Stimulated activated CD4-positive, alpha-beta T cell treated with anti-CD3 and anti-CD28 coated beads, TNF-alpha, amount 100 ng/mL, for 48 hours (primary cell): ENCODE measurements at places on chromosomes 1 and 21.

GRCh38 chr1:82606546-82606945, 805.8 kb downstream of the ADGRL2 start:
- no peak for DNase-seq

DNA sequence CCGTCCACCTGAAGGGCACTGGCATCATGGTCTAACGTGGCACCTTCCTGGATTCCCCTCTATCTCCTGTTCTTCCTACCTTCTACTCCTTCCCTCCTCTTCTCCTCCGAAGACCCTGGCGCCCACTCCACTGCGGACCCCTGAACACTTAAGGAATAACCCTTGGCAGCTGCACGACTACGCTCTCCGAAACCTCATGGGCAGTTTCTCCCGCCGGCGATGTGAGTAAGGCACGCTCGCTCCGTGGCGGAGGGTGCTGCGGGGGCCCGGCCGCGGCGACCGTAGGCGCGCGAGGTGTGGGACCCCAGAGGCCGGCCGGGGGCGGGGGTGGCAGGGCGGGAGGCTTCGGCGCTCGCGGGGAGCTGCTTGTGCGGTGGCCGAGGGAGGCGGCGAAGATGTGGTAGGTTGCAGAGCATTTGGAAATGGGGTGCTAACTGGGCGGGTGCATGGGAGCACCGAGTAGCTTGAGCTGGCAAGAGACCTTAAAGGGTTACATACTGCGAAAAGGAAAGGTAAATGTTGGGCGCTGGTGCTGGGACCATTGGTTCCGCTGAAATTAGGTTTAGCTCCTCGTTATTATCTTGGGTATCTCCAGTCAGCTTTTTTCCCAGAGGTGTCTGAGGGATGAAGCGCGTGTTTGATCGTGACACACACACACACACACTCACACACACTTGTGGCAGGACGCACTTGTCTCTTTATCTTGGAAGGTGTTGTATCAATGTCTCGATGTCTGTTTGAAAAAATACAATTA, 876 bp downstream of the LRRC7 start:
- no peak for DNase-seq

DNA sequence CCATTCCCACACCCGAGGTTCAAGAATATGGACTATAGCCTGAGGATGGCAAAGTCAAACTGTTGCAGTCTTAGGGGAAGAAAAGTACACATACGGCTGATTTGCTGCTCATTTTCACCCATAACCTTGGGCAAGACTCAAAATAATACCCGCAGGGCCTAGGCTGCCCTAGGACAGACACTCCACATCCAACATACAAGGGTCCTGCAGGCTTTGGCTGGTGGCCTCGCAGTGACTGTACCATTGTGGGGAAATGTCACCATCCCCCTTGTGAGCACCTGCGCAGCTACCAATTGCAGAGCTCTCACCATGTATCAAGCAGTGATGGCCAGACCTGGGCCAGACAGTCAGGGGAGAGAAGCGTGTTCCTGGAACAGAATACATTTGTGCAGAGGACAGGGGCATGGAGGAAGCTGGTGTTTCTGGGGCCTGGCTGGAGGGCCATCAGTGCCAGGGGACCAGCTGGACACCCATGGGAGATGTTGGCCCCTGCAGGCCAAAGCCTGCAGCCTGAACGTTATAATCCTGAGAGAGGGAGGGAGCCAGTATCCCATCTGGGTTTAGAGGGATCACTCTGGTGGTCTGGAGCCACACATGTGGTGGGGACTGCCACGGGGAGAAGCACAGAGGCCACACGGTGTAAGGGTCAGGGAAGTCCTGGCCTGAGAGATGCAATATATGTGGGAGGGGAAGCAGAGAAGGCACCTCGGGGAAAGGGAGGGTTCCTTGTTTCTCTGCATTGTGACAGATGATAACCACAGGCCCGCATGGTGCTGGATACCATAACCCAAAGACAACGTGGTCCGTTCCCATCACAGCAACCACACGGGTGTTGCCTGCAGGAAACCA, 101.2 kb downstream of the GLIS1 start:
- no peak for DNase-seq

- no peak for DNase-seq
These were observed 178.5 kb upstream of the DEPDC1 start for GRCh38 chr1:68675336-68675735.

DNA sequence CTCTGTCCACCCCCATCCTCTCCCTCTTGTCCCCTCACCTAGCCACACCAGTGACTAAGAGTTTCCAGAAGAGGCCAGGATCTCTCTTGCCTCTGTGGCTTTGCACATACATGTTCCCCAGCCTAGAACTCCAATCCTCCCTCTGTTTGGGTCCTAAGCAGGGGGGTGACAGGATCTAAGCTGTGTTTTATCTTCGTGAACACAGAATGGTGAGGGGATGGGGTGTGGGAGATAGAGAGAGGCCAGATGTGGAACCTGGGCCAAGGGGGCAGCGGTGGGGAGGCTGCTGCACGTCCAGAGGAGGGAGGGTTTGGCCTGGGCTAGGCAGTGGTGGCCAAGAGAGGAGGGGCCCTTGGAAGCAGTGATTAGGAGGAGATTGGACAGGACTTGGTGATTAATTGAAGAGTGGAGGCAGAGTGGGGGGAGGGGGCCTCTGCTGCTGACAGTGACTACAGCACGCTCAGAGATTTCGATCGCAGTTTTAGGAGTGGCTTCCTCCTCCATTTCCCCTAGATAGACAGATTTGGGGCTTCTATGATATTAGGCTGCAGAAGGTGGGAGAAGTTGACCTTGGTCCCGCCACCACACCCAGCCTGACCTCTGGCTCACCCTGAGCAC, 17.1 kb upstream of the ADGRB2 start:
- no peak for DNase-seq

DNA sequence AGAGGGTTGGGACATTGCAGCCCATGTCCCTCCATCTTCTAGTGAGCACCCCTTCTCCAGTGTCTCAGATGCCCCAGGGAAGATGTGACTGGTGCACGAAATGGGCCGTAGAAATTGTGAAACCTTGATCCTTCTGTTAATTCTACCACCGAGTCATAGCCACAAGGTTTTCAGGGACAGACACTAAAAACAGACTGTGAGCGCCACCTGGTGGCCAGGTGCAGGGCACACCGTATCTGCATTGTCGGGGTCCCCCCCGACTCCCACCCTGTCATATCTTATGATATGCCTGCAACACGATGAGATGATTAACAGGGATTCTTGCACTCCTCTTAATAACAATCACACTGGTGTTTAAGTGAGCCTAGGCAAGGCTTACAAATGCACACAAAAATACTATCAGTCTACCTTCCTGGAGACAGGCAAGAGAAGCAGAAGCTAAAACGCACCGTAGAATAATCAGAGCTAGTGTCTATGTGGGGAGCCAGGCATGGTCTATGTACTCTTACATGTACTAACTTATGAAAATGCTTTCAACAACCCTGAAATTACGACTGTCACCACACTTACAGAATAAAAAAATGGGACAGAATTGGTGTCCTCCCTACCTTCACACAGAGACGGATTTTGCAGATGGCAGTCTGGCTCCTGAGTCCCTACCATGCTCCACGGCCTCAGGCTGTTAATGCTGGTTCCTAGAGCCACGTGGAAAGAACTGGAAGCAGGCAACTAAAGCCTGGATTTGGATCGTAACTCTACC, 57.9 kb downstream of the FHAD1 start:
- DNase-seq = peak; percentile 64

- DNase-seq = no peak
These were observed 38.7 kb upstream of the GPR157 start for GRCh38 chr1:9167638-9168037.

GRCh38 chr1:3453891-3454810, at the start of gene ARHGEF16:
TSS of gene ARHGEF16 (plus strand) at chr1:3454665. CDS start at chr1:3463085, 8,420 bp downstream.
- DNase-seq = no peak

DNA sequence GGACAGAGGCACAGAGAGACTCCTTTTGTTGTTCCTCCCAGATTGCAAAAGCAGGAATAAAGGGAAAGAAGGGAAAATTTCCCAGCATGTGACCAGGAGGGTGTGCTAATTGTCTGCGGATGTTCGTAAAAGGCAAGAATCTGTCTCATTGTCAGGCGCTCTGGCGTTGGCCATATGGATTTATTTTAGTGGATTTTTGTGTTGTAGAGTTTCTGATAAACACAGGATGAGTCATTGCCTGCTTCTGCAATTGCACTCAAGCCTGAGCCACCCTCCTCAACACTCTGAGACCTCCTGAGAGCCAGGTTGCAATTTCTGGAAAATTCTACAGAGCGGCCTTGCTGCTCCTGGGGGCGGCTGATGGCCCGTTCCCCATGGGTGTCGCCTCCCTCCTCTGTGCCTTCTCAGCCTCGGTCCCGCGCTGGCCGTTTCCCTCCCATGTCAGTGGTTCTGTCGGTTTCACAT, 227.7 kb downstream of the KAZN start:
- DNase-seq = no peak

DNA sequence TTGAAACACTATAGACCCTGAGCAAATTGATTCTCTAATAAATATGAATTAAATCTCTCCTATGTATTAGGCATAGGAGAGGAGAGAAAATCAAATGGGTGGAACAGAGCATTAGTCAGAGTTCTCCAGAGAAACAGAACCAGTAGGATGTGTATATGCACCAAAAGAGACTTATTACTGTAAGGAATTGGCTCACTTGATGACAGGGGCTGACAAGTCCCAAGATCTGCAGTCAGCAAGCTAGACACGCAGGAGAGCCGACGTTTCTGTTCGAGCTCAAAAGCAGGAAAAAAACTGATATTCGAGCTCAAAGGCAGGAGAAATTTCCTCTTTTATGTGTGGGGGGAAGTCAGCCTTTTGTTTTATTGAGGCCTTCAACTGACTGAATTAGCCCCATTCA, 259.2 kb upstream of the KAZN start:
- DNase-seq = no peak

DNA sequence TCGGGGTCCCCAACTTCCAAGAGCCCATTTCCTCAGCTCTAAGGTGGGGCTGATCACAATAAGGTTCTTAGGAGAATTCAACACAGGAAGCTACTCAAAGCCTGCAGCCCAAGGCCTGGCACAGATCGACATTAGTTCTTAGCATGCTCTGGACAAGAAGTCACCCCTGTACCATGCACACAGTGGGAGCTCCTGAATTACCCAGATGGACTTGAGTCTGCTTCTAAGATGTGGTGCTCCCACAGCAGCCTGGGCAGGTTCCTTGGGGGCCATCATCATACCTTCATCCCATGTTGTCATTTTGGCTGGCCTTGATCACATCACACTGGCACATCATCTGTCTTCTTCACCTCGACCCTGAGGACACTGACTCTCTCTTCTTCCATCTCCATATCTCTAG, 153.3 kb upstream of the VAMP3 start:
- DNase-seq = no peak

- no peak for DNase-seq
These were observed 5.1 kb upstream of the MED18 start for GRCh38 chr1:28323720-28324119.

DNA sequence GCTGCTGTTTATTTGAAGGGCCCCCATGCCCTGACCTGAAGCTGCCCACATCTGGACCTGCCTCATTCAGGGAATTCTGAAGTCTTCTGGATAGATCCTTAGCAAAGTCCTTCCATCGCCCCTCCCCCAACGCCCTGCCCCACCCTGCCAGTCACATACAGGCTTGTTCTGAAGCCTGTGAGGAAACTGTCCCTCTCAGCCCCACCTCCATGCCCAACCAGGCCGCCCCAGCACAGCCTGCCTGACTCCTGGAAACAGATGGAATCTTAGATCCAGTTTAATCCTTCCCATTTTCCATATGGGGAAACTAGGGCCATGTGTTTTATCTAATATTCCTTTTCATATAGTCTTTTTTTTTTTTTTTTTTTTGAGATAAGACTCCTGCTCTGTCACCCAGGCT, 44.5 kb upstream of the GPR37L1 start:
- DNase-seq = no peak

DNA sequence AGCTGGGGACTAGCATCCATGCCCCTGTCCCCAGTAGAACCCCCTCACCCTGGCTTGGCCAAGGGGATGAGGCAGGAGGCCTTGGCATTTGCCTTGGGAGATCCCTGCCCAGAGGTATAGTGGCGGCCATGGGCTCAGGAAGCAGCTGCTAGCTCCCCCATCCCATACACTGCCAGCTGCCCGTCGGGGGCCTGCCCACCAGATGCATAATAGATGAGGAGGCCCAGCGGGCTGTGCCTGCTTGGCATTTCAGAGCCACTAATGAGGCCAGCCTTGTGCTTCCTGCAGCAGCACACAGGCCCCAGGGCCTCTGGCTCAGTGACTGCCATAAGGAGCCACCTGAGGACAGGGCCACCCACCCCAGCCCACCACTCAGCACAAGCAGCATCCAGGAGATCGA, 23.6 kb downstream of the RAP1GAP start:
- no peak for DNase-seq

- DNase-seq = no peak
These were observed 2.2 kb downstream of the CSF1 start for GRCh38 chr1:109912873-109913272.

GRCh38 chr1:178489399-178489798, 7.4 kb downstream of the CLEC20A start:
- no peak for DNase-seq

DNA sequence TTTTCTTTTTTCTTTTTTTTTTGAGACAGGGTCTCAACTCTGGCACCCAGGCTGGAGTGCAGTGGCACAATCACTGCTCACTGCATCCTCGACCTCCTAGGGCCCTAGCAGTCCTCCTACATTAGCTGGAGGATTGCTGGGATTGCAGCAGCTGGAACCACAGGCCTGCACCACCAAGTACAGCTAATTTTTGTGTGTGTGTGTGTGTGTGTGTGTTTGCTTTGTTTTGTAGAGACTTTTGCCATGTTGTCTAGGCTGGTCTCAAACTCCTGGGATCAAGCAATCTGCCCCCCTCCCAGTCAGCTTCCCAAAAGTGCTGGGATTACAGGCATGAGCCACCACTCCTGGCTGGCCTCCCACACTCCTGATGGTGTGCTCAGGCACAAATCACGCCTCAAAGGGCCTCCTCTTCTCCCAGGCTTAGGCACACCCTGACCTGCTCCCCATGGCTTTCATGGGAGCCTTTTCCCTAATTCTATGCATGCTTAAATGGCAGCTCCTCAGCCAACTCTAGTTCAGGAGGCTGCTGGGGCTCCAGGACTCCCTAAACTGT, 9.4 kb downstream of the FAM229A start:
- DNase-seq = no peak

DNA sequence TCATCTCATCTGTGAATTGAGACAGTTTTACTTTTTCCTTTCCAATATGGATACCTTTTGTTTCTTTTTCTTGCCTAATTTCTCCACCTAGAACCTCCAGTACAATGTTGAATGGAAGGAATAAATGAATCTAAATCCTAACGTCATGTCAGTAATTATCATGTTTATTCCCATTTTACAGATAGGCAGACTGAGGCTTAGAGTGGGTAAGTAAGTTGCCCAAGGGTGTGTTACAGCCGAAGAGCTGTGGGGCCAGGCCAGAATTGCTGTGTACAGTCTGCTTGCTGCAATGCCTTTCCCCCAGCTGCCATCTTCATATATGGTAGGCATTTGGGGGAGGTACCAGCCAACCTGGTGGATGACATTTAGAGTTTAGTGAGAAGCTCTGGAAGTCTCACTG, 162.7 kb downstream of the CAMTA1 start:
- DNase-seq = no peak

- no peak for DNase-seq
These were observed 8.9 kb upstream of the IL12RB2 start for GRCh38 chr1:67298762-67299161.

DNA sequence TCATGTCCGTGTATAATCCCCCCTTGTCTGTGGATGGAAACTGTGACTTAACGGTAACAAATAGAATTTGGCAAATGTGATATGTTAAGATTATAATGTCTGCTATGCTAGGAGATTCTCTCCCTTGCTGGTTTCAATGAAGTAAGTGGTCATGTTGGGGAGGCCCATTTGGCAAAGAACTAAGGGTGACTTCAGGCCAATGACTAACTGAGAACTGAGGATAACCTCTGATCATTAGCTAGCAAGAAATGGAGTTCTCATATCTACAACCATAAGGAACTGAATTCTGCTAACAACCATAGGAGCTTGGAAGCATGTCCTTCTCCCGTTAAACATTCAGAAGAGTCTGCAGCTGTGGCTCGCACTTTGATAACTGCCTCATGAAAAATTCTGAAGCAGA, 2.3 kb downstream of the IFI44L start:
- no peak for DNase-seq
